ENCODE measurements at places on chromosomes 11 and 22.
A peak's percentile ranks its signal among the peaks of the same experiment; 100 is the strongest.

- DNase-seq: no peak
Measured at GRCh38 chr11:16239141-16240105, 116.9 kb downstream of the SOX6 start.

DNA sequence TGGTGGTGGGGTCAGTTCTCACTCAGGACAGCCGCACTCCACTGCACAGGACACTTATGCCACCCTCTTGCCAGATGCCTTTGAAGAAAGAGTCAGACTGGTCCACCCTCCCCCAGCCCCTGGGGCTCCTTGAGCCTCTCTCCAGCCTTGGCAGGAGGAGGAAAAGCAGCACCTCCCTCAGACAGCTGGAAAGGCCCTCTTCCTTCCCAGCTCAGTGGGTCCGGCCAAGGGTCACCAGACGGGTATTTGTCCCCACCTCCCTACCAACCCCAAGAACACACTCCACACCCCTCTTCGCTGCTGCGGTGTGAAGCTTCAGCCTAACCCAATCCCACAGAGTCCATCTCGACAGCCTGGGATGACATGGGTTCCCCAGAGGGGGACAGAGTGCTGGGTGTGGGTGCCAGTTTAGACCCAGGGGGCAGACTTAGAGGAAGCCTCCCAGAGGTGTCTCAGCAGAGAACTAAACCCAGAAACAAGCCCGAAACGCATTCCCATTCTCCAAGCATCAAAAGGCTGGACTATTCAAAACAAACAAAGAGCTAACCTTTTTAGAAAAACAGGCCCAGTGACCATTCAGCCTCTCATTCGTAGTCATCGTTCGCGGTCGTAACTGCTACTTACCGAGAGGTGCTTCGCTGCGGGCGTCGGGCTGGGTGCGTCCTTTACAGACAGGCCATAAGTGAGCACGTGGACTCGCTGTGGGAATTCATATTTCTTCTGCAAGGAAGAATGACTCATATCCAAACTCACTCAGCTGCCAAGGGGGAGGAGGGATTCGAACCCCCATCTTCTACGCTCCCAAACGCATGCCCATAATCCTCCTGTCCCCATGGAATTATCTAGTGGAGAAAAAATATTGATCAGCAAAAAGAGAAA, 57.5 kb upstream of the ANO1 start:
- no peak for DNase-seq

GRCh38 chr11:61554172-61554988, 26.5 kb downstream of the SYT7 start:
- no peak for DNase-seq

GRCh38 chr11:42802201-42802899, 509.4 kb upstream of the API5 start:
- no peak for DNase-seq

GRCh38 chr11:34313099-34313517, 44.7 kb downstream of the ABTB2 start:
- DNase-seq: no peak

DNA sequence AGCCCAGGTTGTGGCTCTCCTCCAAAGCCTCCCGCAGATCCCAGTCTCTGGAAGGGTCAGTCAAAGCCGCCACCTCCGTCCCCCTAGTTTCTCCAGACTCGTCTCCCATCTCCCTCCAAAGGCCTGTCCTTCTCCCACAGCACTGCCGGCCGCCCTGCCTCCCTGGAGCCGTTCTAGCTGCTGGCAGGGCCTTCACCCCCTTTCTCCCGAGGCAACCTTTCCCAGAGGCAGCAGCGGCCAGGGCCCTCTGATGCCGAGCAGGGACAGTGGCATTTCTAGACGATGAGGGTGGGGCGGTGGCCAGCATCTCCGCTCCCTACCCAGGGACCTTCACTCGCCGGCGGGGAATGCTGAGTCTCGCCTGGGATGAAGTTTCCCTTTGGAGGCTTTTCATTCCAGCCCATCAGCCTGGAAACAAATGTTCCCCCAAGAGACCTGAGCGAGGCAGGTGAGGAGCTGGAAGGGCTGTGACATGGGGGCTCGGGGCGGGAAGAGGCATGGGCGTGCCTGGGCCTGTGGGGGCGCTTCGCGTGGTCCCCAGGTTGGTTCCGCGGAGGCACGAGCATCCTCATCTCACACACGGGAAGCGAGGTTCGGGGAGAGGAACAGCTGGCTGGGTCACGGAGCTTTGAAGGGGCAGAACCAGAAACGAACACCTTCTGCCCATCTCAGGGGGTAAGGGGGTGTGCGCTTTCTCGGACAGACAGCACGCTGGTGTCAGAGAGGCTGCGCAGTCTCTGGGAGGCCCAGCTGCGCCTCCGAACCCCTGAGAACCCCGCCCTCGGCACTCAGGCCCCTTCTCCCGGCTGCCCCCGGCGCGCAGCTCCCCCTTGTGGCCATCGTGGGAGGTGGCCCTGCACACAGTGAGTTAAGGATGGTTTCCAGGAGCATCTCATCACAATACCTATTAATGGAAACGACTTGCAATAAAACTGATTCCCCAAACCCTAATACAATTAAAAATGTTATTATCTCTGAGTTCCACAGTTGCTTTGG, 18.1 kb upstream of the KLHL35 start:
- no peak for DNase-seq

GRCh38 chr11:94271885-94272372, 32.5 kb upstream of the IZUMO1R start:
- DNase-seq: no peak

GRCh38 chr11:41449483-41450050, 9.9 kb downstream of the LRRC4C start:
- no peak for DNase-seq

DNA sequence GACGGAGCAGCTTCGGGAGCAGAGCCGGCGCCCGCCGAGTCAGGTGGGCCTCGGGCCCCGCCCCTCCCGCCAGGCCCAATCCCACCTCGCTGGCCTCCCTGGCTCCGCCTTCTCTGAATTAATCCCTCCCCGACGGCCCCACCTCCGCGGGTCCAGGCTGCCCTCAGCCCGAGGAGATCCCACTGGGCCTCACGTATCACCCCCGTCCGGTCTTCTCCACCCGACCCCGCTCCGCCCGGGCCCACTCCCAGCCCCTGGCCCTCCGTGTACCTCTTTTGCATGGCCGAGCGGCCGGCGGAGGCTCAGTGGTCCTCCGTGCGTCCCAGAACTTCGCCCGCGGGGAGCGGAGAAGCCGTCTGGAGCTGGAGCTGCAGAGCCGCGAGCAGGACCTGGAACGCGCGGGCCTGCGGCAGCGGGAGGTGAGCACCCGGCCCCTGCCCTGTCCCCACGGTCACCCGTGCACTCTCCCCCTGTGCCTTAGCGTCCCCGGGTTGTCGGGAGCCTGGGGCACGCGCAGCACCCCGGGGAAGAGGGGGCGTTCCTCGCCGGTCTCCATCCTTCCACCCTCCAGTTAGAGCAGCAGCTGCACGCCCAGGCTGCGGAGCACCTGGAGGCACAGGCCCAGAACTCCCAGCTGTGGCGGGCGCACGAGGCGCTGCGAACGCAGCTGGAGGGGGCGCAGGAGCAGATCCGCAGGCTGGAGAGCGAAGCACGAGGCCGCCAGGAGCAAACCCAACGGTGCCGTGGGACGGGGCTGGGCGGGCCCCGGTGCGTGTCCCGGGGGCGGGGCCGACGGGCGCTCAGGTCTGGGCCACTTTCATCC, 2.2 kb upstream of the CD151 start:
- DNase-seq: peak; percentile 64

DNA sequence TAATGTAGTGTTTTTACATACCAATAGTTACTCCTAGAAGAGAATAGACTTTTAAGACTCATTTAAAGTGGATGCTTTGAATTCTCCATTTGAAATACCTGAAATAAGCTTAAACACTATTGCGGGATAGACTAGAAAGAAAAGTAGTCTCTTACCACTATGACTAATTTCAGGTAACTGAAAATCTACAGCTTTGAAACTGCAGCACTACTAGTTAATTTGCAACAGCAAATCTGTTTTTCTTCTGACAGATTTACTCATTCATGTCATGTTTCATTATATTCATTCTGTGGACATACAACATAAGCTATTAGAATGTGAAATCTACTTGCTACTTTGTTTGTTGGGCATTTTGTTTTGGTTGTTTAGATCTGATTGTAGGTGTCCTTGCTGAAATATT, 153.6 kb downstream of the MAML2 start:
- DNase-seq: no peak

GRCh38 chr11:11510939-11511338, 110.9 kb downstream of the GALNT18 start:
- DNase-seq: no peak

- DNase-seq: no peak
Measured at GRCh38 chr11:60370811-60371298, 7.5 kb upstream of the MS4A7 start.

DNA sequence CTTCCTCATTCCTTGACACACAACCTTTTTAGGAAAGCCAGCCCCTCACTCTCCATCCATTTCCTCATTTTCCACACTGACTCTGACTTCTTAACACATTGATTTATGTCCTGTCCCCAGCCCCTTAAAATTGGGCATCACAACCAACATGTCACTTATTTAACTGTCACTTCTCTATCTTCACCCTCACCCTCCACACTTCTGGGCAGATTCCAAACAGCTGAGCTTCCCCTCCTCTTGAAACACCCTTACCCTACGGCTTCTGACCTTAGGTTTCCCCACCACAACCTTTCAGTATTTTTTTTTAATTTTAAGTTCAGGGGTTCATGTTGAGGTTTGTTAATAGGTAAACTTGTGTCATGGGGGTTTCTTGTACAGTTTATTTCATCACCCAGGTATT, 696.3 kb downstream of the DLG2 start:
- DNase-seq: no peak

DNA sequence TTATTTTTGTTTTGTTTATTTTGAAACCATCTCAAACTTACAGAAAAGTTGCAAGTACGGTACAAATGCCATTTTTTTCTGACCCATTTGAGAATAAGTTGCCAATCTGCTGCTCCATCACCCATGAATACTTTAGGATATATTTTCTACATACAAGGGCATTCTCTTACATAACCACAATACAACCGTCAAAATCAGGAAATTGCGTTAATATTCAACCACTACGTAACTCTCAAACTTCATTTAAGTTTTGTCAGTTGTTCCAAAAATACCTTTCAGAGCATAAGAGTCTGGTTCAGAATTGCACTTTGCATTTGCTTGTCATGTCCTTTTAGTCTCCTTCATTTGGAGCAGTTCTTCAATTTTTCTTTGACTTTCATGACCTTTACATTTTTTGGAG, 194.3 kb upstream of the BDNF start:
- DNase-seq: no peak

- peak; percentile 34 for DNase-seq
Measured at GRCh38 chr11:57514538-57515331, 767 bp downstream of the SLC43A1 start.

- no peak for DNase-seq
Measured at GRCh38 chr11:12169822-12170221, 59.4 kb downstream of the MICAL2 start.

- peak; percentile 34 for DNase-seq
Measured at GRCh38 chr11:65355013-65355775, 643 bp downstream of the TIGD3 start.

- DNase-seq: no peak
Measured at GRCh38 chr11:133925756-133926155, 31.0 kb downstream of the IGSF9B start.

DNA sequence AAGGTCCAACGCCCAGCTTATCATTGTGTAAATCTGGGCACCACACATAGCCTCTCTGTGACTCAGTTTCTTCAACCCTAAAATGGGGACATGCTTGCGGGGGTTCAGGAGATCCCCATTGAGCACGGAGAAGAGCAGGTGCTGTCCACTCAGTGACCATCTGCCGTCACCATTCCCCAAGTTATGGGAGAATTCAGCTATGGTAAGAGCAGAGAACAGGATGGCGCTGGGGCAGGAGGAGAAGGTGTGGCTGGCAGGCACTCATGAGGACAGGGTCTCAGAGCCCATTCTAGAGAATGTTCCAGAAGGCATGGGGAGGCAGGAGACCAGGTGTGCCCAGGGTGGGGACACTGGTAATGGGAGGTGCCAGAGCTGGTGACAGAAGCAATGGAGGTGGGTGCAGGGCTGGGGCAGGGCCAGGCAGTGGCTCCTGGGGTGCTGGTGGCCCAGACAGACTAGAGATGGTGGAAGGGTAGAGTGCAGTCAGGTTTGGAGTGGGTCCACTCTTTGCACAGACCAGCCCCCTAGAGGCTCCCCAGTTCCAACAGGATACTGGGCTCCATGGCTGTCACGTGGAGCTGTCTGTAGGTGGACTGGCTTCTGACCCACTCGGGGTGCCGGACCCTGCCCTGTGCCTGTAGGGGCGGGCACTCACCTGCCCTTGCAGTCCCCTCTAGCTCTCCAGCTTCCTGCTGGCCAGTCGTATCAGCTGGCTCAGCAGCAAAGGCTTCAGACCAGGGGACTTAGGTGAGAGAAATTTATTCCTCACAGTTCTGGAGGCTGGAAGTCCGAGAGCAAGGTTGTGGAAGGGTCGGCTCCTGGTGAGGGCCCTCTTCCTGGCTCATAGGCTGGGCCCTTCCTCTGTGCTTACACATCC, 84.7 kb downstream of the CDKN1C start:
- DNase-seq: no peak

- DNase-seq: no peak
Measured at GRCh38 chr22:49600891-49601431, 226.7 kb downstream of the BRD1 start.

DNA sequence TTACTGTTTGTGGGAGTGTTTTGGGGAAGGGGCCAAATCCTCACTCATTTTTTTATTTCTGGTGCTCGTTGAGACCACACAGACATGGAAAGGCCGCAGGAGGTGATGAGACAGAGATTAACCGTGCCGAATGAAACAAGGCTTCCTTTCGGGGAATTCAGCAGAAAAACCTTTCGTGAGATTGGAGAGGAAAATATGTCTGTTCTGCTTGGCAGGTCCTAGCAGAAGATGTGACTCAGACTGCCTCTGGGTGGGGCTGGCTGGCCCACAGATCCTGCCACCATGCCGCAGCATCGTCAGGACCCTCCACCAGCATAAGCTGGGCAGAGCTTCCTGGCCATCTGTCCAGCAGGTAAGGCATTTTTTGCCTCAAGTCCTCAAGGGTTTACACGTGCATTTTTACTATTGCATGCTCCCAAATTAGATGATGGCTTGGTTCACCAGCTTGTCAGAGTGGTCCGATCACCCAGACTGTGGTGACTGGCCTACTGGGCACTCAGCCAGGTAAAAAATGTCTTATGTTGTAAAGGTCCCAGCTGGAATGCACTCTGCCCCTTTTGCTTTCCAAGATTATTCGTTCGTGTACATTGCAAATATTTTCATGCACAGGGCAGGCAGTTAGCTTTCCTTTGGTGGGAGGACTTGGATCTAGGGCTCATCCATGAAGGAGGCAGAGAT, 1.5 kb downstream of the DDB2 start:
- DNase-seq: peak; percentile 10

DNA sequence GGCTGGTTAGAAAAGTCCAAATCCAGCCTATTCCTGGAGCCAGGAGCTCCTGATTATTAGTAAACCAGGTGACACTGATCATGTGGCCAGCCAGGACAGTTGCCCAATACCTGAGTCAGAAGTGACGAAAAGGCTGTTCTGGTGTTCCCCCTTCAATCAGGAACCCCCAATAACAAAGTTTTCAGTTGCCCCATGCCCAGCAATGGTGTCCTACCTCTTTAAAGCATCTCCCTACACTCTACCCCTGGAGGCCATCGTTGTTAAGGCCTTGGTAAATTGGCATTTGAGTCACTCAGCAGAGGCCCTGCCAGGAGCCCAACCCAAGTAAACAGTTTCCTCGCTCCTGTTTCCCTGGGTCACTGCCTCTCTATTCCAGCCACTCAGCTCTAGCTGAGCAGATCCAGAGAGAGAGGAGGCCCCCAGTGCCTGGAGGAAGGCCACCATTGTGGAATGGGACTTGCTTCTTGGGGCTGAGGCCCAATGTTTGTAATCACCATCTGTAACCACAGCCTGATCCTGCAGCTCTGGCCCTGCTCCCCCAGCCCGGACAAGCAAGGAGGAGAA, 25.0 kb downstream of the ARHGAP1 start:
- DNase-seq: no peak
